ENCODE measurements at places on chromosomes 11 and 22.
A peak's percentile ranks its signal among the peaks of the same experiment; 100 is the strongest.

DNA sequence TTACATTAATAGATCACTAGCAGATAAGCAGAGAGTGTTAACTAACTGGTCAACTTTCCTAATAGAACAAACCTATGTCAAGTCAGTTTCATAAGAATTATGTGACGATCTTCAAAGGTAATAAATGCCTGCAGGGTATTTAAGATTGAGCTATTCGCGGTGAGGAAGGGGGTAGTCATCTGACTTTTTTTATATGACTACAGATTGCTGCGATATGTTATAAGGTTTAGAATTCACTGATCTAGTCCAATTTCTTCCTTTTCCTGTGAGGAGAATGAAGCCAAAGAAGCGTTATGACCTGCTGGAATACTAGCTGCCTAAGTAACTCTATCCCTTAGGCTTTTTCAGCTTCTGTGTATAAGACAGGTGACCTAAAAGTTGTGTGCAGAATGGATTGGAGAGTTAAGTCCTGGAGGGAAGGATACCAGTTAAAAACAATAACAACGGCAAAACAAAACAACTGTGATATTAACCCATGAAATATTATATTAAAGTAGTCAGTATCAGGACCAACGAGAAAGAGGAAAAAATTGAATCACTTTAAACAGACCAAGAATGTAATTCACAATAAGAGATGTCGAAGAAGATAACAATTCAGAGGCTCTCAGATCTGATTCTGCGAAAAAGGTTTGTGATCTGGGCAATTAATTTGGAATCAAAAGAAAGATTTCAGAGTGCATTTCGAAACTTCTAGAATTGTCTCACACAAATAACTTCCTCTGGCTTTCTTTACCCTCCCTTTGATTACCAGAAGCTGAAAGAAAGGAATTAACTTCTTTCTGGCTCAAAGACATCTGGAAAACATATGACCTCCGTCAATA, 630 bp downstream of the CASP4 start:
- peak; percentile 33 for DNase-seq

GRCh38 chr22:48092866-48093265, 1330.4 kb downstream of the TBC1D22A start:
- no peak for DNase-seq

GRCh38 chr11:38547462-38547861, 1949.4 kb upstream of the RAG2 start:
- no peak for DNase-seq

GRCh38 chr11:88508759-88509581, 171.4 kb upstream of the CTSC start:
- peak; percentile 32 for DNase-seq

GRCh38 chr11:94751218-94751609, 16.9 kb upstream of the AMOTL1 start:
- DNase-seq: no peak

DNA sequence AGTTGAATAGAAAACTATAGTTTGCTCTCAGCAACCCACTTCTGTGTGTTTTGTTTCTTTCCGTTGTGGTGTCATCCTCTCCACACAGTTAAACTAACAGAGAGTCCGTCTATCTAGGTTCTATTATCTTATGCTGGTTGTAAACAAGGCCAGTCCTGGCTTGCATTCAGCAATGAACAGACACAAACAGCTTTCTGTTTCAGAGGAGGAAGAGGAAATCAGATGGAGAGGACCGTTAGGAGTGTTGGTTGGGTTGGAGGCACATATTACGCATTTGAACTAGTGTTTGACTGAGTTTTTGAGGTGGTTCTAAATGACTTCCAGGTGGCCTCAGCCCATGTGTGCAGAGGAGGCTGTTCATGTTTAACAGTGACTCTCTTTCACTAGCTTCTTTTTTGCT, 129.5 kb upstream of the SORL1-AS1 start:
- DNase-seq: no peak

DNA sequence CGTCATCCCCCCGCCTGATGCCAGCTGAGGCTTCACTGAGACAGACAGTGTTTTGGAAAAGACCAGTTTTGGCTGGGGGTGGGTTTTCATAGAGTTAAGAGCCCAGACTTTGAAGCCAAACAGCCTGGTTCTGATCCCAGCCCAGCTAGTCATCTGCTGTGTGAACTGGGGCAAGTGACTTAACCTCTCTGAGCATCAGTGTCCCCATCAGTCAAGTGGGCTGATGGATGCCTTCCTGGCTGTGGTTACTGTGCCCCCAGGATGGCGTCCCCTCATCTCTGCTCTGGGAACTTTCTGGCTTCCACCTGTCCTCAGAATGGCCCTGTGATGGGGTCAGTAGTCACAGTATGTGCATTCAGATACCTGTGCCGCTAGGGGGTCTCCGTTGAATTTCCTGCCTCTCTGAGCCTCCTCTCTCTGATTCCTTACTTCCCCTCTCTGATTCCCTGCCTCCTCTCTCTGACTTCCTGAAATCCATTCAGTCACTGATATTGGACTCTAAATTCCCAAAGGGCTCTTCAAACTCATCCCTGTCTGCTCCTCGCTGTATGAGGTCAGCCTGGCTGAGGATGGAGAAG, 2.4 kb downstream of the RASD2 start:
- DNase-seq: no peak

All from muscle of arm (tissue), 14 donors.